Stimulated activated CD4-positive, alpha-beta T cell treated with anti-CD3 and anti-CD28 coated beads, Interleukin-12 subunit alpha, Interleukin-12 subunit beta, amount 100 ng/mL, for 48 hours (primary cell): ENCODE measurements at places on chromosomes 12 and 14.

GRCh38 chr12:128938886-128939285 is 85.6 kb downstream of the GLT1D1 start:
- DNase-seq = no peak

DNA sequence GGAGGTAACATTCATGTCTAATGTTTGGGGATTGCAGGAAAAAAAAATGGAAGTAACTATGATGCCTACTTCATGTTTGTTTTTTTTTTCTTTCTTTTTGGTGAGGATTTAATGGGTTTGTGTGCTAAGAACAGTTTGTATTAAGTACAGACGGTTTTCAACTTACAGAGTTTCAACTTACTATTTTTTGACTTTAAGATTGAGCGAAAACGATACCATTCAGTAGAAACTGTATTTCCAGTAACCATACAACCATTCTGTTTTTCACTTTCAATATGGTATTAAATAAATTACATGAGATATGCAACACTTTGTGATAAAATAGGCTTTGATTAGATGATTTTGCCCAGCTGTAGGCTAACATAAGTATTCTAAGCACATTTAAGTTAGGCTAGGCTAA is 10.4 kb downstream of the TECPR2 start:
- DNase-seq = no peak

DNA sequence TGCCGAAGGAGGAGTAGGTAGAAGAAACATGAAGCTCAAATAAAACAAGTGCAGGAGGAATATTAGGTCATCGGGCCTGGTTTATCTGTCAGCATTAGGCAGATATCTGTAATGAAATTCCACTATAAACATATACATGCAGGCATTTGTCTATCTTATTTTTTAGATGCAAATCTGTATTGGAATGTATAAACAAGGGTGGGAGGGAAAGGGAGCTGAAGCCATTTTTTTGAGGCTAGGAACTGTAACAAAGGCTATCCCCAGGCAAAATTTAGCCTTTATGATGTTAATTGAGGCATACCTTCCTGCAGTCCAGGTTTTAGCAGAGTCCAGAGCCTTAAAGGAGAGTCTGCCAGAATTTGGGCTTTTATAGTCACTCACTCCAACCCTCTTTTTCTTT is 72.5 kb downstream of the PHLDA1 start:
- DNase-seq = no peak

DNA sequence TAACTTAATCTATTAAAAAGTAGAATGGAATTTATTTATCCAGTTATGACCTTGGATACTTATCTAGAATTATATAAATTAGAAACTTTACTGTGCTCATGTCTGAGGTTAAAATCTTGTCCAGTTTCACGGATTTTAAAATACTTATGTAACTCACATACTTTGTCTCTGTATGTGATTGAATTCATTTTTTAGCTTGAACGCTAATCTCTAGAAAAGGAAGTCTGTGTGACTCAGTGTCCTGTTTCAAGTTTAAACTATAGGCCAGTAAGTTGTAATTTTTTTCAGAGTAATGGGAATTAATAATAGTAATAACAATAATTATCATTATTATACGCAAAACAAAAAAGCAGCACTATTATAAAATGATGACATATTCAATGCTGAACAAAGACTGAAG is 168.6 kb downstream of the CPNE8 start:
- no peak for DNase-seq

GRCh38 chr12:30836656-30837445 is 82.1 kb upstream of the CAPRIN2 start:
- no peak for DNase-seq

DNA sequence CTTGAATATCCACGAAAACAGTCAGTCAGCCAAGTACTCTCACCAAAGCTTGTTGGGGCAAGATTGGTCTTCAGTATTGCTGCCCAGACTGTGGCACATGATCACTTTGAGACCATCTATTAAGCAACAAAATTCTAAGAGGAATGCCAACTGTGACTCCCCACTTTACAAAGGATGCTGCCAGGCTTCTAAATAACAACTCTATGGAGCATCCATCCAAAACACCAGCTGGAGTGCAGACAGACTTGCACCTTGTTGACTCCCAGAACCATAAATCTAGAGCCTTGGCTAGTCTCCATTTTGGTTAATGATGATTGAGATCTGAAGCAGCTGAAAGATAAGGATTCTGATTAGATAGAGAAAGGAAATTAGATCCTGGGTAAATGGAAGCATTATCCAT is 132.8 kb downstream of the DIO2 start:
- DNase-seq = no peak

GRCh38 chr12:12216349-12217017 is 50.4 kb downstream of the LRP6 start:
- DNase-seq = no peak

- DNase-seq = no peak
Observed at GRCh38 chr14:24959791-24960331, 90.1 kb downstream of the STXBP6 start.

DNA sequence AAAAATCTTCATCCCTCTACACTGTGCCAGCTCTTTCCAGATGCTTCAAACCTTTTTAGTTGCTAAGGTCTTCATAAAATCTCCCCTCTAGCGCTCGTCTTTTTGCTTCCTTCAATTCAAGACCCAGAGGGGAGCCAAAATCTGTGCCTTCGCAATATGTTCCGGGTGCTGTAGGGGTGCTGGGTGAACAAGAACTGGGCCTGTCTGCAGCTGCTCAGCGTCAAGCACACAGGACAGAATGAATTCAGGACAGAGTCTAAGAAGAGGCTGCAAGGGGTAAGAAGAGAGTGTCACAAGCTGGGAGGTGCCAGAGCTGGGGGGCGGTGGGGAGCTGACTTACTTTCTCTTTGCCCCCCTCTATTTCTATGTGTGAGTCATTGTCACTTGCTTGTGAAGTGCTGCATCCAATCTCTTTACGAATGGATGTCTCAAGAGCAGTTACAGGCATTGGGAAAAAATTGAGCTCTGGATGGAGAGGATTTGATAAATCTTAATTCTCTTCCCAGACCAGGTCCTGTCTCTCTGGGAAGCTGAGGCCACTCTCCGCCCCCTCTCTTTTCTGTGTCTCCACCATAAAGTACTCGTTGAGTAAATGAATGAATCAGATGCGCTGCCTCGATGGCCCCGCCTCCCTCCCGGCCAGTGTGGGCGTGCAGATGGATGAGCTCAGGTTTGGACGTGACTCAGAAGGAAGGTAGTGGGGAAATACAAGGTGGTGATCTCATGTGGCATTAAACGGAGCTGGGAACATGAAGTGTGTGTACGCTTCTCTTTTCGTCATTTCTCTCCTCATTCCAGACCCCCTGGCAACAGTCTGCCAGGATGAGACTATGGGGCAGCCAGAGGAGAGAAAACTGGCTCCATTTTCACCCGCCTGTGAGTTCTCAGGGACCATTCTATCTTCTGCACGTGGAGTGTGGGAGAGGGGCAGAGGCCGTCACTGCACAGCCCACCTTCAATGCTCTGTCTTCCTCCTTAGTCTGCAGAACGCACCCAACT is 91.3 kb downstream of the TSPAN9 start:
- DNase-seq = peak; percentile 52

- DNase-seq = no peak
Observed at GRCh38 chr12:67002720-67003119, 266.4 kb upstream of the CAND1 start.

GRCh38 chr12:1978078-1978862 is 26.0 kb downstream of the DCP1B start:
- DNase-seq = no peak

DNA sequence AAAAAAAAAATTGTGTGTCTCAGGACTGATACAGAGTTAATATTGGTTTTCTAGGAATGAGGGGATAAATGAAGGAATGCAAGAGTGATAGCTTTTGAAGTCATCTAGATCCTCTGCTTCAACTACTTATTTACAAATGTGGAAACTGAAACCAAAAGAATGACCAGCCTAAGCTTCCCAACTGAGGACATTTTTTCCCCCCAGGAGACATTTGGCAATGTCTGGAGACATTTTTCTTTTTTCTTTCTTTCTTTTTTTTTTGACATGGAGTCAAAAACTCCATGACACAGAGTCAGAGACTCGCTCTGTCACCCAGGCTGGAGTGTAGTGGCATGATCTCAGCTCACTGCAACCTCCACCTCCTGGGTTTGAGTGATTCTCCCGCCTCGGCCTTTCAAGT is 15.3 kb downstream of the DLK1 start:
- DNase-seq = no peak

DNA sequence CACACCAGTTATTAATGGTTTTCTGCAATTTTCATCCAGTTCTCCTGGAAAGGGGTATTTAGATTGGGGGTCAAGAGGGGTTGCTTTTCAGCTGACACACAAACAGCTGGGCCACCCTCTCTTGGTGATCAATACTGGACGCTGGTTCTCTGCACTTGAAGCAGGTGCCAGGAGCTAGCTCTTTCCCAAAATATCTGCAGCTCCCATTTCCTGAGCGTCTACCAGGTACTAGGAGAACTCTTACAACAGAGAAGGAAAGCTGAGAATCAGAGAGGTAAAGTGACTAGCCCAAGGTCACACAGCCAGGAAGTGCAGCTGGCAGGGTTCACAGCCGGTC is 1.2 kb downstream of the TESC start:
- DNase-seq = no peak

GRCh38 chr12:27064397-27065342 is 17.7 kb downstream of the C12orf71 start:
- no peak for DNase-seq

- DNase-seq = no peak
Observed at GRCh38 chr12:26630546-26631027, 202.4 kb downstream of the ITPR2 start.

GRCh38 chr14:33990790-33991189 is 39.9 kb upstream of the EGLN3 start:
- no peak for DNase-seq

DNA sequence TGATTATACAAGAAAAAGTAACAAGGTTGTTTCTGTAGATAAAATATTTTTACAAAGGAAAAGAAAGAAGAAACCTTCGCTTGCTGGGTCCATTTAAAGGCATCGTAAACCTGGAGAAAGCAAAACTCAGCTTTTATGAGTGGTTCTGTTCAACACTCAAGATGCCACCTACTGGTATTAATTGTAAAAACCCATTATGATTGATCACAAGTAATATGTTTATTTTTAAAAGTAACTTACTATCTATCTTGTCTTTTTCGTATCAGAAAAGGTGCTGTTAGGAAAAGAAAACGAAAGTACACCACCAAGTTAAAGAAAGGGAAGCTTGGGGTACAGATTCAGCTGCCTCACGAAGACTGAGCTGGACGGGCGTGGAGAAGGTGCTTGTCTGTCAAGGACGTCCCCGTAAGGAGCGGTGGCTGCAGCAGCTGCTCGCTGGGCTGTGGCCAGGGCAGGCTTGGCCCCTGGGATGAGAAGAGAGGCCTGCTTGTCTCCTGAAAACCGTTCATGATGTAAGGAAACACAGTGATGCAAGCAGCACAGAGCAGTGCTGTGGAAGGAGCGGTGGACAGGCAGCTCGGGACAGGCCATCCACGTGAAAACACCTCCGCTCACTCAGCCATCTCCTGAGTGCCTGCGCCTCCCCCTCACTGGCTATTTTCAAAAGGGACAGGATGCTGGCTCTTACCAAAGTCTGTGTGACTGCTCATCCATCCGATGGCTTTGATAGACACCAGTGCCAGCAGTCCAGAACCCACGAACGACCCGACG is 25.0 kb downstream of the SLC15A4 start:
- no peak for DNase-seq

DNA sequence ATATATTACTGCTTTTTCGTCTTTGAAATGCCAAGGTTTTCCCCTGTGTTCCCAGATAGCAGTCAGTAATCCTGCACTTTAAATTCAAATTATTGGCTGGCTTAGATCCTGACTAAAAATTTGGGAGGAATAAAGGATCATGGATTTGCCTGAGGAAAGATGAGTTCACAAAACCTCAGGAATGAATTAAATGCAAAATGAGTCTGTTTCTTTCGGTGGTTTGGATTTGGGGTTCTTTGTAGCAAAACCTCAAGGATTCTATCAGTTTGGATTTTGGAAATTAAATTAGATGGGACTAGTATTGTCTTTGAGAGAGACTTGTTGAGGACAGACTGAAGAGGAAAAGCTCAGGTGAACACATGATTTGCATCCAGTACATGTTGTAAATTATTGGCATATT is 36.1 kb downstream of the PPFIBP1 start:
- DNase-seq = no peak

DNA sequence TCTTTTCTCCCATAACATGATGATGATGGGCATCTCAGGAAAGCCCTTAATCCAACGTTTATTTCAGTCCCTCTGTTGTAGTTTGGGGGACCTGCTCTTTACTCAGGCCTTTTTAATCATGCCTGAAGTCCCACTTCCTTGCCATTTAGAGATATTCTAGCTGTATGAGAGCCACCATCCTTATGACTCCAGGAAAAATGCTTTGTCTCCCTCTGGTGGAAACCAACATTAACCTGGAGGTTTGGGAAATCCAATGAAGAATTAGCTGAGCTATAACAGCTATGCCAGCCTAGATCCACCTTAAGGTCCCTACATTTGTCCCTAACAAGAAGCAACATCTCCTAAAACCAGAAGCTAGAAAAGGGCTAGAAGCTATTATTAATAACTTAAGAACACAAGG is 1399.1 kb downstream of the LRFN5 start:
- no peak for DNase-seq

- no peak for DNase-seq
Observed at GRCh38 chr14:104158827-104159798, 20.7 kb downstream of the KIF26A start.

DNA sequence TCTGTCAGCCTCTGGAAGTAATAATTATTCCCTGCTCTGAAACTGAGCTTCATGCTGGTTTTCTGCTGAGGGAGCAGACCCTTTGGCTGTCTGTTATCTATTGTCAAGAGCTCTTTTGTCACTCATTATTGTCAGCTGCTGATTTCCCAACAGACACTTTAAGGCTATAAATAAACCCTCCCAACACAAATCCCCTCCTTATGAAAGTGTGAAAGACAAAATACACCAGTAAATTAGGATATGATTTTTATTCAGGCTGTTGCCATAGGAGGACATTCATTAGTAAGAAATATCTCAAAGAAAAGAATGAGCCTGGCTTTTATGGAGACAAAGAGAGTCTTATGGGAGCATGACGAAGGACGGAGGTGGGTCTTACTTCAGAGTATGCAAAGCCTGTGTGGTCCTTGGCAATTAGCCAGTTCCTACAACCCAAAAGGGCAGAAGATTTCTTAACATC is 180.8 kb downstream of the CRADD start:
- no peak for DNase-seq

DNA sequence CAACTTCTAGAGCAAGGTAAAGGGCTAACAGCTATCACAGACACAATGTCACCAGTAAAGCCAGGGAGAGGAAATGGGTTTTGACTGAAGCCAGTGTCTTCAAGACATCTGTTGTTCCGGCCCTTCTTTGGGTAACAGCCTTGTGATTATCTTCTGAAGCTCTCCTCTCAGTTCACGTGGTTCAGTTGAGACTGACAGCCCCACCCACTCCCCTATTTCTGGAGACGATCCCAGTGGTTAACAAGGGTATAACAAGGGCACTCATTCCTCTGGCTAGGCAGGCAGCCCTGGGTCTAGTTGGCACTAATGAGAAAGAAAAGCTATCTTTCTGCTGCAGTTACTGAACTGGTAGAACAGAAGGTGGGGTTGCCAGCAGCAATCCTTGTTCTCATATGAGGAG is 6.9 kb downstream of the GNPTAB start:
- peak; percentile 57 for DNase-seq

- no peak for DNase-seq
Observed at GRCh38 chr14:38547961-38548490, 292.1 kb upstream of the CLEC14A start.

GRCh38 chr12:119807380-119807779 is 69.7 kb downstream of the CIT start:
- DNase-seq = no peak
